ENCODE measurements at places on chromosomes 4 and X.

DNA sequence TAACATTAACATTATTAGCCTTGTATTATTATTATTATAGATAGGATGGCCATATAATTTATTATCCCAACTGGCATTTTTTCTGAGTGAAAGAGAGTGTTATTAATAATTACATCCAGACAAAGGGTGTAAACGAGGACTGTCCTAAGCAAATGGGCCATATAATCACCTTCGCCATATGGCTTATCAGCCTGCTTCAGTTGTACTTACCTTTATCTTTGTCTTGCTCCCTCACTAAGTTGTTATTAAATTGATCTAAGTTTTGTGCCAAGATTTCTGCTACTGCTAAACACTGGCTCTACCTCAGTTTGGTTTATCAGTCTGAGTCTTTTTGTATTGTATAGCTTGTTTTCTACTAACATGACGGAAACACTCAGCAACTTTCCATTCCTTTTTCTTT lies 76.9 kb downstream of the STIM2 start:
- DNase-seq = no peak

DNA sequence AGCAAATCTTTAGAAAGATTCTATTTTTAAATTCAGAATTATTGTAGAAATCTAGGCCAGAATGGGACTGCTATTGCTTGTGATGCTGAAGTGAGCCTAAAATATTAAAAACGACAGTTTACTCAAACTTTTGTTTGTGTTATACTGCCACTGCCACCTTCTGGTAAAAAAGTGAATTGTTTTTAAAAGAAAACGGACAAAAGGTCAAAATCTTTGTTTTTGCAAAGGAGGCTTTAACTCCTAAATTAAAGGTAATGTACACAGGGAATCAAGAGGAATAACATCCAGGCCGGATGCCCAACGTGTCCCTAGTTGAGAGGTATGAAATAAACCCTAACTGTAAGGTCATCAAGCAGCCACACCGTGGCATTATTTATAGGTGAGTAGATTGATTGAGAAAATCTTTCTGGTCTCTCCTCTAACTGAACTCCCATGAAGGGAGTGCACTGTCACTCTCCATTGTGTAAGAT lies 338.3 kb upstream of the GALNT7 start:
- DNase-seq = no peak

DNA sequence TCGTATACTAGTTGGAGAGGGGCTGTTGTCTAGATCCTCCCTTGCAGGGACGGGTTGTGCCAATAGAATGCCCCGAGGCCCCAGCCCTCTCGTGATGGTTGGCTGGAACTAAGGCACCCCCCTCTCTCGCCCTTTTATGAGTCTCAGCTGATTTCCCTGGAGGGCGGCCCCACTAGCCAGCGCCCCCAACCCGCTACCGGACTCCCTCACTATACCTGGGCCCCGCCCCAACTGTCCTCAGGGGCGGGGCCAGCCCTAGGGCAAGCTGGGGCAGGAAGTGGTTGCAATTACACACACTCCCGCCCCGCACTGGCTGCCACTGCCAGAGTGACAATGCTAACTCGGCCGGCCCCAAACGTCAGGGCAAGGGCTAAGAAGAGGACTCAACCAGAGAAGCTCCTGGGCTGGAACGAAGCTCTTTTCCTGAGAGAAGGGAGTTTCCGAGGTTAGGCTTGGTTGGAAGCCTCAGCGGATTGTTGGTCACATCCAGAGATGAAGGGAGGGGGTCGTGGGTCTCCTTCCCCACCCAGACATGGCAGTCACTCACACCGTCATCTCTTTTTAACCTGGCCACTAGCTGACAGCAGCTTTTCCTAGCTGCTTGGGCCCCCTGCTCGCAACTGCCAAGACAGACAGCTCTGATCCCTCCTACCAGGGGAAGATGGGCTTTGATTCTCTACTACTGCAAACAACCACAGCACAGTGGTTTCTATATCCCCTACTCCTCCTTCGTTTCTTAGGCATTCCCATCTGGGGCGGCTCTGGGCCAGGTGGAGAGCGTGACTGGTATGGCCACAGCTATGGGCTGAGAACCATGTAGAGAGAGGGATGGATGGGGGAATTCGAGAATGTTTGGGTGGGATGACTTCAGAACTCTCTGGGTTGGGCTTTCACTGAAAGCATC lies 21.0 kb upstream of the BCORL1 start:
- peak; percentile 75 for DNase-seq

DNA sequence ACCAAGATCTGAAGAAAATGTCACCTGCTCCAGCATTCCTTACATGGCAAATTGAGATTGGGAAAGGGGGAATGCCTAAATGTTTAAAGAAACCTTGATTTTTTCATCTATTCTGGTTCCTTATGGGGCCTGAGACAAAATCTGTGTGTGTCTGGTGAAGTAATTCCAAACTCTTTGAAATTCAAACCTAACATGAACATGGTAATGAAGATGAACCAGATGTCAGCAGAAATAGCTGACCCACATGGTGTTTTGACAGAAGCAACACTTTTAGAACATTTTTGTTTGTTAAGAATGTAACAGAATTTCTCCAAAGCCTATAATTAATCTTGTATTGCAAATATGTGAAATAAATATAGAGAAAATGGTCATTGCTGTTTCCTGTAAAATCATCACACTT lies 133.0 kb downstream of the PARM1 start:
- no peak for DNase-seq

GRCh38 chr4:43682551-43682950 lies 766.1 kb downstream of the KCTD8 start:
- no peak for DNase-seq

DNA sequence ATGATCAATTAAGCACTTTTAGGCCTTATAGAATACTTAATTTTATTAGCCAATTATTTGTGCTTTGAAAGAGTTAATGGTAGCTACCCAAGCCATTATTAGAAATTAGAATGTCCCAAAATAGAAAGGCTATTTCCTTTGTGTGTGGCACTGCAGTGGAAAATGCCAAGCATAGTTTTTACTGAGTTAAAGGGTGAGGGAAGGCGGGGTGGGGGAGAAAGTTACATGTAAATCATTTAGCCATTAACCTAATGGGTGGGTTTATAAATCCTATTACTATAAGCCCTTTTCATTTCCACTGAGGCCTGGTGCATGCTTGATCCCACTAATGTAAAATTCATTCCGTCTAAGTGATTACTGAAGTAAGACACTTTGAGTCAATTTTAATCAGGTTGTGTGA lies 105.8 kb downstream of the POLA1 start:
- no peak for DNase-seq

GRCh38 chr4:105196523-105197145 lies 50.0 kb downstream of the TET2 start:
- no peak for DNase-seq

GRCh38 chr4:33425936-33426335 lies 2705.8 kb downstream of the PCDH7 start:
- no peak for DNase-seq

DNA sequence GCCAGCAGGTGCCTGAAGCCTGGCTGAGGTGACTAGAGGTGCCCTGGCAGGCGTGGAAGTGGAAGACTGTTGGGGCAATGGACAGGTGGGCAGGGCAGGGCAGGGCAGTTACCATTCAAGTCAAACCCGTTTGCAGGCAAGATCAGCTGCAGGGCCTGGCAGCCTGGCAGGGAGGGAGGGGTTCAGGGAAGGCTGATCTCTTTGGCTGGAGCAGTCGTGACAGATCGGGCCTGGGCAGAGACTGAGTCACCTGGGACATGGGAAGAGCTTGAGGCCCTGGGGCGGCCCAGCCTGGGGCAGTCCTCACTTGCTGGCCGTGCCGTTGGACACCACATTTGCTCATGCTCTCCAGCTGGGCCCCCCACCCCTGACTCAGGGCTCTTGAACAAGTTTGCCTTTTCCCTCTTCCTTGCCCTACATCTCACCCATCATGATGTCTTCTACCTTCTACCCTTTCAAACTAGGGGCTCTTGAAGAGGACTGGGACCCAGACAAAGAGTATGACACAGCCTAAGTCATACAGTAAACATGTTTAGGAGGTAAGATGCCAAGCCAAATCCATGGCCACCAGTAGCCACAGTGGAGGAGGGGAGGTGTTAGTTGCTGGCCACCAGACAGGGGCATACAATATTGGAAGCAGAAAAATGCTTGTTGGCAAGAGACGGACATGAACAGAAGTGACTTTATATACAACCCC lies 2.0 kb upstream of the ZNF185 start:
- DNase-seq = no peak

- DNase-seq = no peak
Observed at GRCh38 chr4:98939438-98939837, 10.5 kb upstream of the EIF4E start.

GRCh38 chrX:45068569-45068968 lies 132.1 kb downstream of the DIPK2B start:
- no peak for DNase-seq

DNA sequence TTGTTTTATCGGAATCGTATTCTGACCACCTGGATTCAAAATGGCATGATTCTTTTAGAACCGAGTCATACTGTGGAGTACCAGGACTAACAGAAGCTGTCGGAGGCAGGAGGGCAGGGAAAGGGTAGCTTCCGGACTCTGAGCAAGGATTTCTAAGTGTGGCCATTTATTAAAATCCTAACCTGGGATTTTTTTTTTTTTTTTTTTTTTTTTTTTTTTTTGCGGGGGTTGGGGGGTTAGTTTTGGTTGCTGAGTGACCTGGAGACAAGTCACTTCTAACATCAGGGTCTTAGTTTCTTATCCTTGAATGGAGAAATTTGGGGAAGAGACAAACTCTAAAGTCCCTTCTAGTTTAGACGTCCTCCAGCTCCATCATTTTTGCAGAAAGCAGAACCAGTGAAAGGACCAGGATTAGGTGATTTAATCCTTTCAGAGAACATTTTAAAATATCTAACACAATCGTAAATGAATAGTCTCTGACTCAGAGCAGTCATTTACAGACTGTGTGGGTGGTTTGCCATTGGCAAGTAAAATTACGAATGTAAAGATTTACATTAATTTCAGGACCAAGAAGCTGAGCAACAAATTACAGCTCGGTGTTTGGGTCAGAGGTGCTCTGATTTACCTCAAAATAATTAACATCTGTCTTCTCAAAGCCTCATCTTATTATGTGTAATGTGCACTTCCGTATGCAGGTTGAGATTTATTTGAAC lies 7.3 kb downstream of the SLC25A5 start:
- no peak for DNase-seq

DNA sequence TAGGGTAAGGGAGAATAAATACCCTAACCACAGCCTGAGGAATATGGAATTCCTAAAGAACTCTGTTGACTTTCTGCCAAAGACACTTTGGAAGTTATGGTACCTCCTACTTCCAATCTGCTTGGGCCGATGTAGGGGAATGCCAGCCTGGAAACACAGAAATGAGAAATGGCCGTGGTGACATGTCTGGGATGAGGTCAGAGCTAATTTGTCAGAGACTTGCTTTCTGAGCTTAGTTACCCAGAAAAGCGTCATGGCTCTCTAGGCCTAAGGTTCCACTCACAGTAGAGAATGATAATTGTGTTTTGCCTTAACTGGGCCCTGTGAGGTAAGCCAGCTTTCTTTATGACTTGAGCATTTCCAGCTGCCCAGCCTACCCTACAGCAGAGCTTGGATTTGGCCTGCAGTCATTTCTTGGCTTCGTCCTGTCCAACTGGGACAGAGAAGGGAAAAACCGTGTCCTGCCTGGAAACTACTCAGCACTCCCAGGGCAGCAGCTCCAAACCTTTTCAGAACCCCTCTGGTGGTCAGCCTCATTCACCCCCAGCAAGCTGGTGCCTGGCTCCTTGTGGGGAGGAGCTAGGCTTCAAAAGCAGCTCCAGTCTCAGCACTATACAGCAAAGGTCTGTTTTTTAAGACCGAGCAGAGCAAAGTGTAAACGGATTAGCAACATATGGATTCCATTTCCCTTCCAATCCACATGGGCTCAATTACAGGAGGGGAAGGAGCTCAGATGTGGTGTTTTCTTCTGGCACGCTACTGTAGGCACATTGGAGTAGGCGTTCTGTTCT lies 92.3 kb downstream of the RLIM start:
- DNase-seq = no peak

DNA sequence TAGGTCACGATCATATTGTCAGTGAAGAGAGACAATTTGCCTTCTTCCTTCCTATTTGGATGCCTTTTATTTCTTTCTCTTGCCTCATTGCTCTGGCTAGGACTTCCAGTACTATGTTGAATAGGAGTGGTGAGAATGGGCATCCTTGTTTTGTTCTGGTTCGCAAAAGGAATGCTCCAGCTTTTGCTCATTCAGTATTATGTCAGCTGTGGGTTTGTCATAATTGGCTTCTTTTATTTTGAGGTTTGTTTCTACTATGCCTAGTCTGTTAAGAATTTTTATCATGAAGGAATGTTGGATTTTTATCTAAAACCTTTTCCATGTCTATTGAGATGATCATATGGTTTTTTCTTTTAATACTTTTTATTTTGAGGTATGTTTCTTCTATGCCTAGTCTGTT lies 152.3 kb upstream of the MAD2L1 start:
- DNase-seq = no peak

DNA sequence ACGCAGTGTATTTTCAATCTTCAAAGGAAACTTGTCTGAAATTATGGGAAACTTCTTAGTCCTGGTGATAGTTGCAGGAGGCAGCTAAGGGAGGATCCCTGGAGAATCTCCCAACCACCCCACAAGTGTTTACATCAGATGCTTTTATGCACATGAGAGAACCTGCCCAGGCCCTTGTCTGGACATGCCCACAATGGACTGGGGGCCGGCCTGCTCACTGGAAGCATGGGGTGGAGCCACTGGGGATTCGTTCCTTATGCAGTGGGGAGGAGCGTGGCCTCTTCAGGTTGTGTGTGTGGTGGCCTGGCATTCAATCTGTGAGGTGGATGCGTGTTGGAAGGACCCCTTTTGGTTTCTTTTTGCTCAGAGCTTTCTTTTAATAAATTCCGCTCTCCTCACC lies 398.7 kb upstream of the PPP1R2C start:
- no peak for DNase-seq

GRCh38 chrX:112527903-112528302 lies 151.8 kb downstream of the LHFPL1 start:
- no peak for DNase-seq

DNA sequence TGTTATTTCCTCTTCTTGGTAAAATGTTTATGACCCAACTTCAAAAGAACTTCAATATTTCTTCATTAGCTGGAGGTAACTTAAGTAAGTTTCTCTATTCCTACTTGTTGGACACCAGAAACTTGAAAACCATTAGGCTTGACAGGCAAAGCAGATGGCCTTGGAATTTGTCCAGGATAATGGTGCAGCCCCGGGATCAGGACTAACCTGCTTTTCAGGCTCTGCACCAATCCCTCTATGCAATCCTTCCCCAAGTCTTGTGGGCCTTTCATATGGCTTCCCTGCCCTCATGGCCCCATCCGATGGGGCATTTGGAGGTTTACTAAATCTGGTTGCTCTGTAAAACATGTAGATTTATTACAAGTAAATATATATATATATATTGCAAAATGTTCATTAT lies 68.5 kb downstream of the SPINK2 start:
- DNase-seq = no peak

DNA sequence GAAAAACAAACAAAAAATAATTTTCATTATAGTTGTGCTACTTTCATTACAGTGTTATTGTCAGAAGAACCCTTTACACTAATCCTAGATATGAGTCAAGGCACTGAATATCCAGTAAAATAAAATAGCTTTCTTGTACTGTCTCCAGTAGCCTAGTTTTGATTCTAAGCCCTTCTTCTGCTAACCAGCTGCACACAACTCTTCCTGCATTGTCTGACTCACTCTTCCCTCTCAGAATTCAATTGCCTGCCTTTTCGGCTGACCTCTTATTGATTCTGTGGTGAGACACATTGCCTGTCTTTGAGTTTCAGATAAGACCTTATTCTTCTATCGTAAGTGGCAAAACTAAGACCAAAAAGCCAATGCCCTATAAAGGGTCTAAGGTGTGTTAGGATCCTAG lies 26.7 kb upstream of the PCDH18 start:
- no peak for DNase-seq

GRCh38 chrX:123331349-123331748 lies 147.3 kb downstream of the GRIA3 start:
- no peak for DNase-seq

- no peak for DNase-seq
Observed at GRCh38 chrX:25052798-25053534, 37.2 kb upstream of the ARX start.

Data from GM12892 (cell line).